ENCODE measurements at places on chromosomes 6 and 20.

- DNase-seq: no peak
These were observed 5.0 kb downstream of the TNFRSF6B start for GRCh38 chr20:63701329-63702035.

DNA sequence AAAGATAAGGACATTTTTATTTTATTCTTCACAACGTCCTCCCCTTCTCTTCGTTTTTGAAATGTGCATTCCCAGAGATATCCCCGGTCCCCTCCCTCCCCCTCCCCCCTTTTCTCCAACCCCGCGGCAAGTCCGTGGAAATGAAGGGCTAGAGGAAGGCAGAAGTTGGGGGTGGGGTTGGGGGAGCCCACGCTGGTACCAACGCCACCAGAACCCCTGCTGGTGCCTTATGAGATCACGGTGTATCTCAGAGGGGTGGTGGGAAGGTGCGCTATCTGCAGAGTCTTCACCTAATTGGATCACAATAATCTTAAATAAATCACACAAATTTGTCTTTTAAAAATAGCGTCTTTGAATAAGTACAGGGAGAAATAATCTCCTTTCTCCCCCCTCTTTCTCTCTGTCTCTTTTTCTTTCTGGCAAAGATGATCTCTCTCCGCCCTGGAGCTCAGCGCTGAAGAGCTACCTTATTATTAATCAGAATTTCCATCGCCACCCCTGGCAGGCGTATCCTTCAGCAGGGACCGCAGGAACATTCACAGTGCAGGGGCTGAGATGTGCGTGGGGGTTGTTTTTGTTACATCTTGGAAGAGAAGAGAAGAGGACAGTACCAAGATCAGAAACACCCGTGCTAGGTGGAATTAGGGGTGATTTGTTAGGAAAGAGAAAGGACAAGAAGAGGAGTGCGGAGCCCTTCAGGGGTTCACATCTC is 915 bp downstream of the CLVS2 start:
- DNase-seq: no peak

DNA sequence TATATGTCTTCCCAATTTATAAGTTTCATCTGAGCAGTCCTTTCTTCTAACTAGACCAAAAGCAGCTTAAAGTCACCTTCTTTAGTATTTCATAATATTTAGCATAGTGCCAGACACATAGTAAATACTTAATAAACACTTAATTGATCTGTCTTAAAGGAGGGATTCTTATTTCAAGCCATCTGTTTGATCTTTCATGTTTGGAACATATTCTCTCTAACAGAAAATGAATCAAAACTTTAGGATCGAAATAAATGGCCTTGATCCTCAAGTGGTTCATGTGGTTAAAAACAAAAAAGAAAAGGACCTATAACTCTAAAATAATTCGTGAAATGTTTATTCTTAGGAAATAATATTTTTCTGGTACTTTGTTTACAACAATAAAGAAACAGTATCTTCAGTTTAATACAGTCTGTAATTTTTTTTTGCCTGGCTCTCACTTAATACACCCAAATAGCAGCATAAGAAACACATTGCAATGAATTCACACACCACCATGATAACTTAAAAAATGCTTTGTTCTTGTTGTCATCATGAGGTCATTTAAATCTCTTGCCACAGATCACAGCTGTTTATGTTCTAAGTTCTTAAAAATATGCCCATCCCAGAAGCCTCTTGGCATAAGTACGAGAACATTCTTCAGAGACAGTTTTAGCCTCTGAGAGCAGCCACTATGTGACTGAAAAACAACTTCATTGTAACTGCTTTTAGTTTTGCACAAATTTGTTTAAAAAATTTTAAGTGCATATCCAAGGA is 48.1 kb downstream of the ESF1 start:
- DNase-seq: no peak

DNA sequence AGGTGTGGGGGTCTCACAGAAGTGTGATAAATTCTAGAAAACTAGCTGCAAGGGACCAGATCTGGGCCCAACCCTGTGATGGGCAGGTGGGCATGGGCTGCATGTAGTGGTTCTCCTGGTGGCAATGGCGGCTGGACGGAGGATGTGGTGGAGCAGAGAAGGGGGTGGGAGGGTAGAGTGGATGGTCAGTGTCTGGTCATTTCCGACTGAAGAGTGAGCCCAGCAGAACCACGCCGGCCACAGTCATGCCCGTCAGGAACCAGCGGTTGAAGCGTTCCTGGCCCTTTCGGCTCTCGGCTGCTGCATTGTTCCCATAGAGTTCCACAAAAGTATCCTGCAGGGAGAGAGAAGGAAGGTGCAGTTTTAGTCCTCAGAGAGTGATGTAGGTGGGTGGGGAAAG is 28.0 kb downstream of the COX4I2 start:
- DNase-seq: no peak

- DNase-seq: no peak
These were observed 148.4 kb upstream of the TOP1 start for GRCh38 chr20:40880063-40880728.

DNA sequence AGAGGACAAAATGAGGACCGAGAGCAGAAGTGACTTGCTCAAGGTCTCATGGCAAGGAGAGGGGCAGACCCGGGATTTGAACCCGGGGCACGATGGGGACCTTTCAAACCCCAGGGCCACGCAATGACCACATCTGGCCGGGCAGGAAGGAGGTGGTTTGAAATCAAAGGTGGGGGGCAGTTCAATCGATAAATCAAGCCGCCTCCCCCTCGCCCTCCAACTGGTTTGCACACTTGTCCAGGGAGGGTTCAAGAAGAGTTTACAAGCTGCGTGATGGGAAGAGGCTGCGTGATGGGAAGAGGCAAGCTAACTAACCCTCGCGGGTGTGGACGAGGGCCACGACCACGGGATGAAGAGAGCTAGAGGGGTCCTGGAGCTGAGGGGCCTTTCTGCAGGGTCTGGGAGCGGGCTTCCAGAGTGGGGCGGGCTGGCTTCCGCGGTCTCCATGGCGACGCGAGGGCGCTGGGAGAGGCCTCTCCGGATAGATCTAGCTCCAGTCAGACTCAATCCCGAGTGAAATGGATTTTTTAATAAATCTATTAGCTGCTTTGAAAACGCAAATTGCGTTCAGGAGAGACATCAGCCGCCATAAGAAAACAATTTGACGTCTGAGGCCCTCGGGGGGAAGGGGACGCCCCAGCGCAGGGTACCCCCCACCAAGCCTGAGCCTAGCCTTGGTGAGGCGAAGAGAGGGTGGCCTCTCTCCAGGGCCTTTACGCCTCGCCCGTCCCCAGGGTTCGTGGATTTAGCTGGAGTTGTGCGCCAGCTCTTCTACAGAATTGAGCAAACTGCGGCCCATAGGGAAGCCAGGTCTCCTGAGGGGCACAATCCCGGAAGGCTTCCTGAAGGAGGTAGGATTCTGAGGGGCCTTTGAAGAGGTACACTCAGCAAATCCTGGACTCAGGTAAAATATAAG is 143.9 kb downstream of the GRM4 start:
- no peak for DNase-seq

DNA sequence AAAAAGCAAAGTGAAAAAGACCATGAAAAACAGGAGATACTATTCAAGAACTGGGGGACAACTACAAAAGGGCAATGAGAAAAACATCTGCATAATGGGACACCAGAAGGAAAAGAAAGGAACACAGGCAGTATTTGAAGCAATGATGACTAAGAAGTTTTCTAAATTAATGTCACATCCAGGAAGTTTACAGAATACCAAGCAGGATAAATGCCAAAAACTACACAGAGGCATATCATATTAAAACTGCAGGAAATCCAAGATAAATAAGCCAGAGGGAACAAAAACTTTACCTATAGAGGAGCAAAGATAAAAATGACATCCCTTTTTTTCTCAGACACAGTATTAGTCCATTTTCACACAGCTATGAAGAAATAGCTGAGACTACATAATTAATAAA is 193.0 kb downstream of the ERMARD start:
- no peak for DNase-seq

- DNase-seq: no peak
These were observed 81.5 kb upstream of the BCLAF1 start for GRCh38 chr6:136370988-136371728.

- no peak for DNase-seq
These were observed 22.2 kb upstream of the ADGRG6 start for GRCh38 chr6:142279350-142280180.

DNA sequence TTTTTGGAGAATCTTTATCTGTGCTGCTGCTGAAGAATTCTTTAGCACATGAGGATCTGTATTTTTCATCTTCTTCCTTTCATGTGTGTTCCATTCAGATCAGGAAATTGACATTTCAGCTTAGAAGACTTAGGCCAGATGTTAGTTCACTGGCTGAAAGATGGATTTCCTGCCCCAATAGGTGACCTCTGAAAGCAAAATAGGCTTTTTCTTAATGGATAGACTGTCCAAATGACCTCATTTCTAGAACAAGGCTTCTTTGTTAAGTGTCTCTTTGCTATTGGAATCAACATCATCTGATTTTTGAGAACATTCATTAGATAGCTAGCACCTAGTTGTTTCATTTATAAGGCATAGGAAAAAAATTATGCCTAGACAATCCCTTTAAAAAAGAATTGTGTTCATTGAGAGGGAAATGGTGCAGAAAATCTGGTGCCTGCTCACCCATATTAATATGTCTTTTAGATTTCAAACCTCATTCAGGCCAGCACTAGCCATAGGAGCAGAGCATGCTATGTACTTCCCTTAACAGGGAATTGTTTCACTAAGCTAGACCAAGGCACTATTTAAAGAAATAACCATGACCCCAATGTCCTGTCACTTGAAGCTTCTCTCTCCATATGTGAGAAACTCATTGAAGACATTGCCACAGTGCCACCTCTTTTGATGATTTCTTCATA is 13.6 kb upstream of the SASH1 start:
- no peak for DNase-seq
